ENCODE measurements at places on chromosomes 11 and 22. TPM values are rescaled to one million over a fixed set of nuclear protein-coding genes. Genes with fewer than 3 reads are reported as not detected.

P2RY2 gene
- total RNA-seq = 31.5 TPM

ADAMTS8 gene
- total RNA-seq = not detected

MYBPC3 gene
- not detected for total RNA-seq

DNA sequence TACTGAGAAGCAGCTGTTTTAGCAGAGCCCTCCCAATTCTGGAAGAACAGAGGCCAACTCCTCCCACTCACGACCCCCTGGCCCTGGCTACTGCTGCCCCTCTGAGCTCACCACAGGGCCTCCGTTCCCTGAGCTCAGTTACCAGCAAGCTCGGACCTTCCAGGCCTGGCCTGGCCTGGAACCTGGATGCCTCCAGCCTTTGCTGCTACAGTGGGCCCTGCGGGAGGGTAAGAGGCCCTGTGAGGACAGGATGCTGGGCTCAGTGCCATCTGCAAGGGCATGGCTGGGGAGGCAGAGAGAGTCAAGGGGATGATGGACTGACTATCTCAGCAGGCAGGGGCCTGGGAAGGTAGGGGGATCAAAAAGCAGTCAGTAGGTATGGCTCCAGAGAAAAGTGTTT lies 209.9 kb upstream of the NCAM1 start:
- no peak for DNase-seq

Data from Peyer's patch (tissue), 4 donors.